ENCODE measurements at places on chromosomes 1 and 21. TPM values are rescaled to one million over a fixed set of nuclear protein-coding genes. Genes with fewer than 3 reads are reported as not detected.

RBP7 gene
- total RNA-seq = not detected

CAP1 gene
- 734 TPM for total RNA-seq

NLRP3 gene
- 0.27 TPM for total RNA-seq

SAMD11 gene
- not detected for total RNA-seq

CELA2B gene
- total RNA-seq = not detected

SLC6A17 gene
- not detected for total RNA-seq

CRYBG2 gene
- total RNA-seq = 3.8 TPM

LHX4 gene
- not detected for total RNA-seq

MCOLN3 gene
- 12.3 TPM for total RNA-seq

SAMSN1 gene
- total RNA-seq = 140 TPM

EDARADD gene
- 10.4 TPM for total RNA-seq

WNT3A gene
- not detected for total RNA-seq

FAM167B gene
- 0.68 TPM for total RNA-seq

CLCNKA gene
- total RNA-seq = not detected

F3 gene
- total RNA-seq = not detected

LHX8 gene
- not detected for total RNA-seq

CYYR1 gene
- not detected for total RNA-seq

AUNIP gene
- 6.5 TPM for total RNA-seq

GJB3 gene
- not detected for total RNA-seq

SNAPIN gene
- 36.2 TPM for total RNA-seq

ATPAF1 gene
- total RNA-seq = 59.3 TPM

HYI gene
- 25.1 TPM for total RNA-seq

LIN28A gene
- total RNA-seq = not detected

IRF6 gene
- 0.15 TPM for total RNA-seq

NFASC gene
- 0.12 TPM for total RNA-seq

MIXL1 gene
- not detected for total RNA-seq

ATF3 gene
- 13.8 TPM for total RNA-seq

SLC22A15 gene
- total RNA-seq = 1.4 TPM

TMPRSS3 gene
- total RNA-seq = 5.8 TPM

SLC45A3 gene
- total RNA-seq = 0.27 TPM

HRNR gene
- total RNA-seq = not detected

ERG gene
- total RNA-seq = not detected

SH2D5 gene
- 0.32 TPM for total RNA-seq

CHD1L gene
- total RNA-seq = 56.6 TPM

SLC25A34 gene
- 1.6 TPM for total RNA-seq

PLA2G2C gene
- total RNA-seq = 1.0 TPM

FCRL6 gene
- 0.49 TPM for total RNA-seq

ZRANB2 gene
- total RNA-seq = 114 TPM

PALMD gene
- not detected for total RNA-seq

FLVCR1 gene
- 13.3 TPM for total RNA-seq

TNFSF4 gene
- 2.5 TPM for total RNA-seq

OSBPL9 gene
- total RNA-seq = 50.3 TPM

ANGPTL3 gene
- not detected for total RNA-seq

TCHH gene
- not detected for total RNA-seq

ZNF697 gene
- 0.69 TPM for total RNA-seq

Data from T-helper 1 cell treated with Interleukin-12 subunit alpha and Interleukin-12 subunit beta and Interleukin-4 antibody, amounts not matched to agents 30 ng/mL and 1 ng/mL, for 36 hours (primary cell).